NCI-H526 treated with DMSO at 0.1 percent for 48 hours (cell line): ENCODE measurements at places on chromosomes 7 and 10.

- no peak for DNase-seq
Measured at GRCh38 chr7:150313367-150313809, 9.8 kb upstream of the LRRC61 start.

DNA sequence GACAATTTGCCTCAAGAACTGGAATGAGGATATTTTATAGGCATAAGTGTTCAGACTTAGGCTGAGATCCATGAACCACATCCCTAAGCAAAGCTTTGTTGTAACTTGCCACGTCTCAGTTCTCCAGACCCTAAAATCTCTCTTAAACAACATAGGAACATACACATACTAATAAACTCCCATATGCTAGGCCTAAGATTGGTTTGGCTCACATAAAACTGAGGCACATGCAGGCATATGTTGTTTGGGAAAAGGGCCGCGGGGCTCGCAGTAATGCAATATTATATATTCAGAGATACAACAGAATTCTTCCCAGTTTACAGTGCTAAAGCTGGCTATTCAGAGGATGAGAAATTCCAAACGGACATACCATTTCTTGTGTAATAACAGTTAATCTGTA lies 61.0 kb downstream of the DOCK4 start:
- DNase-seq = no peak

DNA sequence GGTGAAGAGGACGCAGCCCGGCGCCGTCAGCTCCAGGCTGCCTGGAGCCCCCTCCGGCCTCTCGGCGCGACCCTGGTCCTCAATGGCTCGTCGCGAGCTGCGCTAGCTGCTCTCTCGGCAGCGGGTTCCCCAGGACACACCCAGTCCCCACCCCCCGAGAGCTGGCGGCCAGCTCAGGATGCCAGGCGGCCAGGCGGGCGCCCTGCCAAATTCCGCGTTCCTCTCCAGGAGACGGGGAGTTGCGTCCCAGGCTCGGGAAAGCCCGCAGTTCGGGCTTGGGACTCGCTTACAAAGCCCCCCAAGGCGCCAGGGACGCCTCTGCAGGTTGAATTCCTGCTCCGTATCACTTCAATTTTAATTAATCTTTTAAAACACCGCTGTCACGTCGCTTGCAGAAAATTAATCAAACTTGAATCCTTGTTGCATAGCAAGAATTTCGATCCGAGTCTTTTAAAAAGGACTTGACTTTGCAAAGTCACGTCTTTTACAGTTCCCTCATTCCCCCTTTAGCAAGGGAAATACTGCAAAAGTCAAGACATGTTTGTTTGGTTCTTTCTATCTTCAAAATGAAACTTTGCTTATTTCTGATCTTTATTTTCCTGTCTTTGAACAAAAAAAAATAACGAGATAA lies 28.2 kb downstream of the SKIDA1 start:
- DNase-seq = peak; percentile 64

DNA sequence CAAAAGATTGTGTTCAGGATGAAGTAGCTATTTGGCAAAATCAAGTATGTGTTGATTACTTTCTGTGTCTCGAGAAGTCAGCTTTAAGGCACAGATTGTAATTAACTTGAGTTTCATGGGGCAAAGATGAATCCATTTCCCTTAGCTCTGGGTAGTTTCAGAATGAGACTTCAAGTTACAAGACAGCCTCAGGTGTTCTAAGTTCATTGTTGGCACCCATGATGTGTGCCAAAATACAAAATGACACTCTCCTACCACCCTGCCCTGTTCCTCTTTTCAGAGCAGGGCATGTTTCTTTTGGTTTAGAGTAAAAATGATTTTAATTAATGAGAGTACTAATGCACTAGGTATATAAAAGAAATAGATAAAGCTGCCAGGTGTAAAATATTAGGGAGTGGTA lies 797.6 kb upstream of the POT1 start:
- DNase-seq = no peak

GRCh38 chr7:87926581-87927461 lies 7.2 kb upstream of the ADAM22 start:
- no peak for DNase-seq

DNA sequence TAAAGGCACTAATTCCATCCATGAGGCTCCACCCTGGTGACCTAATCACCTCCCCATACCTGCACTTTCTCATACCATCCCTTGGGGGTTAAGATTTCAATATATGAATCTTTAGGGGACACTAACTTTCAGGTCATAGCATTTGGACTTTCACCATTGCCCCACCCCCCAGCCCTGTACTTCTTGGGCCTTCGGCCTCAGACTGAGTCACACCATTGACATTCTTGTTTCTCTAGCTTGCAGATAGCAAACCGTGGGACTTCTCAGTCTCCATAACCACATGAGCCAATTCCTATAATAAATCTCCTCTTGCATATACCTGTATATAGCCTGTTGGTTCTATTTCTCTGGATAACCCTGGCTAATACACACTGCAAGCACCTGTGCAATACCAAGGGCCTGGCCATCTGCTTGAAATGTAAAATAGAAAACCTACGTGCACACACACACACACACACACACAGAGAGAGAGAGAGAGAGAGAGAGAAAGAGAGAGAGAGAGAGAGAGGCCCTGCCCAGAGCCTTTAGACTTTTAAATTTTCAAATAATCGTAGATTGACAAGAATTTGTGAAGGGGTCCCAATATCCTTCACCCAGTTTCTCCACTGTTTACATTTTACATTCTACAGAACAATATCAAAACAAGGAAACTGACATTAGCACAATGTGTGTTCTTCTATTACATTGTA lies 25.3 kb downstream of the ANXA8 start:
- DNase-seq = no peak

DNA sequence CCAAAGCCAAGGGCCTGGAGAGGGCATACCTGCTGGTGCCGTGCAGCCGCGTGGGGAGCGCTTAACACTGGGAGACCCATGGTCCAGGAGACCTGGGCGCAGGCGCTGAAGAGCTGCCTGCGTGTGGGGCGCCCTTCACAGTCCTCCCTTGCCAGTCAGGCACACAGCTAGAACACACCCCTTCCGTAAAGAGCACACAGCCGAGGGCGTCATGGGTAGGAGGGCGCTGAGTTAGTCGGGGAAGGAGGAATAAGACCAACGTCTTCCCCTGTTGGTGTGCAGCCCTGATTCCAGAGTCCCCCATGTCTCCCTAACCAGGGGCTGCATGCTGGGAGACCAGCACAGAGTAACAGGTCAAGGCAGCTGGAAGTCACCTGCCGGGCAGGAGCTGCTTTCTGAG lies 273.9 kb downstream of the USP6NL start:
- no peak for DNase-seq

- no peak for DNase-seq
Measured at GRCh38 chr10:129334266-129334665, 132.8 kb upstream of the MGMT start.

- DNase-seq = no peak
Measured at GRCh38 chr7:144057954-144058353, 9.2 kb downstream of the OR2A5 start.

DNA sequence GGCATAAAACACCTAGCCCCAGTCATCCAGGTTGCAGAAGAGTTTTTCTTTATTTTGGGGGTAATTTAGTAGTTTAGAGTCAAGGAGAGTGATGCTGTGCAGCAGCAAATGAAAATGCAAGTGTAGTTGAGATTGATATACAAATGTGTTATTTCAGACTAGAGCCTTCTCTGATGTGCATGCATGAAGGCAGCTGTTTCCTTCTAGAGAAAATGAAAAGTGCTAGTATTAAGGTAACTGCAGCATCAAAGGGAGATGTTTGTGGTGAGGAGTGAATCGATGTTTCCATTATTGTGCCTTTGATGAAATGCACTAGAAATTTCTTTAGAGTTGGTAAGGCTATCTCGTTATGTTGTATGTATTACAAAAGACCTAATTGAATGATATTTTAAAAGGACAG lies 339.3 kb downstream of the SORCS3 start:
- DNase-seq = no peak

- no peak for DNase-seq
Measured at GRCh38 chr7:44377134-44377463, 51.7 kb upstream of the CAMK2B start.

- no peak for DNase-seq
Measured at GRCh38 chr7:41029072-41029499, 673.8 kb downstream of the INHBA start.

DNA sequence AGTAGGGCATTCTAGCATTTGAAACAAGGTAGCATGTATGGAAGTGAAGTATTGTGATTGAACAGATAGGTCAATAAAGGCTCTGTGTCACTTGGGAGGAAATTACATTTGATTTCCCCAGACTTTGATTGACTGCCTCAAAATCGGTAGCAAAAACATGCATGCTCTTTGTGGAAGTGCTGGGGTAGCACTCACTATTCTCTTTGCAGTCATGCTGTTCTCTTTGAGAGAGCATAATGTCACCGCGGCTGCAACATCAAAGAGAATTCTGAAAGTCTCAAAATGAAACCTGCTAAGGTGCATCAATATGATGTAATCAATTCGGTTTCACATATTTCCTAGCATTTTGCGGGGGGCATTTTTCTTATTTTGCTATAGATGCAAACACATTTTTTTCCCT lies 64.2 kb downstream of the ARMC3 start:
- no peak for DNase-seq

- DNase-seq = peak; percentile 66
Measured at GRCh38 chr7:8762803-8763202, 329.4 kb downstream of the NXPH1 start.

DNA sequence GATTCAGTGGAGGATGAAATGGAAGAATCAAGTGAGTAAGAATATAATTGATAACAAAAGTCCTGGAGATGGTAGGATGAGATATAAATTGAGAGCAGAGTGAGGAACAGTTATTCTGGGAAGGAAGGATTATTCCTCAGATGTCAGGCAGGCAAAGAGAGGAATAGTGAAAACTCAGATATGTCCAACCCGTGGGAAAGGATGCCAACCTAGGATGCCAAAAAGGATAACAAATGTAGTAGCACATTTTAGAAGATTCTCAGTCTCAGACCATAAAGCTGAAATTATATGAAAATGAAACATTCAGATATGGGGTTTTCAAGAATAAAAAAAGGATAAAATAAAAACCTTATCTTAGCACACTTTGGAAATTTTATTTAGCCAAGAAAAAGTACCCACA lies 131.1 kb downstream of the SEMA3C start:
- no peak for DNase-seq

DNA sequence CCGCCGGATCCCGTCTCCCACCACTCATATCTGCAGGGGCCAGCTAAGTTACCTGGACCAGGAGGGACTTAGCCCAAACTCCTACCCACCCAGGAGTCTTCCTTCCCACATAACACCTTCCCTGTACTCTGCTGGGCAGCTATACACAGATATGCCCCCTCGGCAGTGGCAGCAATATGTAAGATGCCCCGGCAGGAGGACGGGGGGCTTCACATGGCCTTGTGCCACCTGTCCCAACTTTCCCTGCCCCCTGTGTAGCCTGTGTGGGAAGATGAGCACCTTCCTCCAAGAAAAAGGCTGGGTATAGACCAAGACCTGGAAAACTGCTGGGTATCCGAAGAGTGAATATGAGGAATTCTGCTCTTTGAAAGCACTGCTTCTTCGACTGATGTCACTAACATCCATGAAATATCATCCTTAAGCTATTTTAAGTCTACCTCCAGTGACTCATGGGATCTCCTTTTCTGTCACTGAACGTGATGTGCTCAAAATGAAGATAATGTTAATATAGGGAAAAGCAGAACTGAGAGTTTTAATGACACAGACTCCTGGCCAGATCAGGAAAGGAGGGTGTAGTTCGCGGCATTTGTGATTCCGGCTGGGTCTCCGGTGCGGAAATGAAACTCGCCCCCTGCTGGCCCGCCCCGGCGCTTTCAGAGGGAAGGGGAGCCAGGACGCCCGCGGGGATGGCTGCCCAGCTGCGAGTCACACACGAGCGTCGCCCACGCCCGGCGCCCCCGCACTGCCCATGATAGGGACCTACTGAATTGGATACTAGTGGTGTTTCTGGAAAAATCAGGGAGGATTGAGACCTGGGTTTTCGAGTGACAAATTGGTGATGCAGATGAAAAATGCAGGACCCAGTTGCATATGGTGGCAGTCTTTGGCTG lies 256.9 kb upstream of the NFE2L3 start:
- DNase-seq = peak; percentile 42

GRCh38 chr7:127652333-127653248 lies 597 bp downstream of the SND1 start:
- DNase-seq = no peak

DNA sequence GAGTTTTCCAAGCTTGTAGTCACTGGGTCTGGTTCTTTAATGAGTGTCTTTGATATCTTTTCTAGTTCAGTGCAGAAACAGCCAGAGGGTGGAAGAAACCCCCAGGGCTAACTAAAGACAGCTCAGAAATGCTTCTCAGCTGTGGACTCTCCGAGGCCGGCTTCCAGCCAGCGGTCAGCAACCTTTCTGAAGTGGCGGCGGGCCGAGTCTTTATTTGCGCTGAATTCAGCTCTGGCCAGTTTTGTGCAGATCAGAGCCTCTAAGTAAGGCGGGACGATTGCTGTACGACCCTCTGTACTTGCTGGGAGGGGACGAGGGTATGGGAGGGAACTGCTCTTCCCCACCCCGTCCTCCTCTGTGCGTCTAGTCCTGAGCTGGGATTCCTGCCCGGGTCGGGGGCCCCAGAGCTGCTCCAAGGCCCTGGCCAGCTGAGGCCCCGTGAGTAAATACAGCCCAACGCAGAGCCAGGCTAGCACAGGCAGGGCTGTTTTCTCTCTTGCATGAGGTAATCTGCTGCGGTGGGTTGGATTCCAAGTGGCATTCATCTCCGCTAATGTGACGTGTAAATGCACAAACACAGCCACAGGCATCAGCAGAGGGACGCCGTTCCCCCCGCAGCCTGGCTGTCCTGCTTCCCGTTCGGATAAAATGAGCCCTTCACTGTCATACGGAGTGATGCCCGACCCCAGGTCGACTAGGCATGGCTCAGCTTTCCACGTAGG lies 159.8 kb downstream of the PIP4K2A start:
- DNase-seq = no peak
